ENCODE measurements at places on chromosomes 16 and 17.

- no peak for DNase-seq
These were observed 505.8 kb upstream of the HSBP1 start for GRCh38 chr16:83301971-83302370.

GRCh38 chr16:70018254-70018653 is 67.1 kb downstream of the CLEC18A start:
- no peak for DNase-seq

DNA sequence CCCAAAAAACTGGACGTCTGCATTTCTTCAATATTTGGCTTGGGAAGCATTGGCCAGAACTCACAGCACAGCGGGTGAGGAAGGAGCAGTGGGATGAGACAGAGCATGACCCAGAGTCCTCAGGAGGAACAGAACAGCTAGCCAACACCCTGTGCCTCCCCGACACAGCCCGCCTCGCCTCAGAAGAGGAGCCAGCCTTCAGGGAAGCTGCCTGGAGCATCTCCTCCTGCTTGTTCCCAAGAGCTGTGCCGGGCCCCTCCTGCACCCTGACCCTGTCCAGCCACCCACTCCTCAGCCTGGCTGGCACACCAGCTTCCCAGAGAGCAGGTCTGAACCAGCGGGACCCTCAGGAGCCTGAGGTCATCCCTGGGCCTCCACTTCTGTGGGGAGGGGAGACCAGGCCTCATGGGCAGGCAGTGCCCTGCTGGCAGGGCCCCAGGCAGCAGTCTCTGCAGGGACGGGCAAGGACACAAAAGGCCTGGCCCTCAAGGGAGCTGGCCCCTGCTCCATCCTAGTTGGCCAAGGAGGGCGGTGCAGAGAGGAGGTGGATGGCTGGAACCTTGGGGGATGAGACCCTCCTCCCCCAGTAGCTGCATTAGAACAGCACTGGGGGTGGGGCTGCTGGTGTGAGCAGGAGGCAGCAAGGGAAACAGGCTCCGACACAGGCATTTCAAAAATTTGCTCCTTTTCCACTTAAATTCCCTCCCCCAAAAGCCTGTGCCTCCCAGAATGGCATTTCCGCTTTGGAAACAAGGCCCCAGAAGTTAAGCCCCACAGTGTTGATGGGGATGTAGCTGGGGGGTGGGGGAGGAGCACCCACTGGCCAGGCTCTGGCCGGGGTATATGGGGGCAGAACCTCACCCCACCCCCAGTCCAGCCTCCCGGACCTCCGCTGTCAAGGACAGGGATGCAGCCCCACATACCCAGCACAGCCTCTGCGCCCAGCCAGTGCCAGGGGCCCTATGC is 1.8 kb upstream of the BCAR1 start:
- DNase-seq, result no peak

- DNase-seq, result no peak
These were observed 97.1 kb downstream of the TMEM100 start for GRCh38 chr17:55625521-55625920.

- no peak for DNase-seq
These were observed 42.5 kb downstream of the CREBBP start for GRCh38 chr16:3837851-3838586.

- peak; percentile 27 for DNase-seq
These were observed 25.7 kb downstream of the CIBAR2 start for GRCh38 chr16:85086347-85087291.

GRCh38 chr16:67995423-67995822 is 3.9 kb downstream of the DPEP2 start:
- no peak for DNase-seq

- no peak for DNase-seq
These were observed 9.1 kb upstream of the METTL9 start for GRCh38 chr16:21590287-21590686.

DNA sequence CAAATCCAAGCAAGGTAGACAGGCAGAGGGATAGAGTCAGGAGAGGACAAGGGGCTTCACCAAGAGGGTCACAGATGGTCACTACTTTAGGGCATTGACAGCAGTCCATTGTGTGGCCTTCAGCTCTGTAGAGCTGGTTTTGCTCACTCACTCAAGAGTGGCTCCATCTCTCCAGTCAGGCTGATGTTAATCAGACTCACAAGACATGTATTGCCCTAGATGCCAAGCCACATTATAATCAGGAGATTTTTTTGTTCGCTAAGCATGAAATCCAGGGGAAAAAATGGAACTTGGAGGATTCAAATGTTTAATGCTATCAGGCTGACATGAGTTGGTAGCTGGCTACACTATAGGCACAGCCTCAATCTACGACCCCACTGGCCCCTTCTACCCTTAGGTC is 32.5 kb downstream of the CD300LF start:
- no peak for DNase-seq

GRCh38 chr17:73069841-73070240 is 22.6 kb downstream of the SLC39A11 start:
- no peak for DNase-seq

DNA sequence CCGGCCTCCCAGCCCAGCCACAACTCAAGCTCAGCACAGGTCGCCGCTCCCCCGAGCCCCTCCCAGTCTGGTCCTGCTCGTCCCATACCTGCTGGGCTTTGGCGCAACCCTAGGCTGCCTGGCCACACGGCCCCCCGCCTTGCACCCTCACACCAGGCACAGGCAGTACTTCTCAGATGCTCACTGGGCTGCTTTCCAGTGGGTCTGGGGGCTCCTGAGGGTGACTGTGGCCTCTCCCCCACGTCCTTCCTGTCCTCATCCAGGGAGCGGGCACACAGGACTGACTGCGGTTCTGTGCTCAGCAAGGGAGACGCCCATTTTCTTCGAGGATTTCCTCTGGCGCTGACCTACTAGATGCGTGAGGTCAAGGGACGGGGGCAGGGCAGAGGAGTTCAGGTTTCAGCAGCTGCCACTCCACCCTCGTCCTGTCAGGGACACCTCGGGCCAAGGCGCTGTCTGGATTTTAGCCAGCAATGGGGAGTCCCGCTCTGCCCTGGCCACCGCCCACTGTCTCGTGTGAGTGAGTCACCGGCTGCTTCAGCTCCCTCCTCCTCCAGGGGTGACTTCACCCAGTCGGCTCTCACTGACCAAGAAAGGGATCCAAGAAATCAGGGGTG is 115.8 kb downstream of the NPIPB11 start:
- DNase-seq, result no peak

GRCh38 chr16:50408001-50408561 is 39.3 kb upstream of the BRD7 start:
- DNase-seq, result no peak

GRCh38 chr17:50864747-50865059 is 1.5 kb downstream of the TOB1 start:
- DNase-seq, result no peak

All from NCI-H2107 (cell line).